Activated T-helper 1 cell treated with anti-CD3 and anti-CD28 coated beads, Interleukin-2, amount 50 U/mL, for 16 hours (primary cell): ENCODE measurements at places on chromosomes 3 and 15.

DNA sequence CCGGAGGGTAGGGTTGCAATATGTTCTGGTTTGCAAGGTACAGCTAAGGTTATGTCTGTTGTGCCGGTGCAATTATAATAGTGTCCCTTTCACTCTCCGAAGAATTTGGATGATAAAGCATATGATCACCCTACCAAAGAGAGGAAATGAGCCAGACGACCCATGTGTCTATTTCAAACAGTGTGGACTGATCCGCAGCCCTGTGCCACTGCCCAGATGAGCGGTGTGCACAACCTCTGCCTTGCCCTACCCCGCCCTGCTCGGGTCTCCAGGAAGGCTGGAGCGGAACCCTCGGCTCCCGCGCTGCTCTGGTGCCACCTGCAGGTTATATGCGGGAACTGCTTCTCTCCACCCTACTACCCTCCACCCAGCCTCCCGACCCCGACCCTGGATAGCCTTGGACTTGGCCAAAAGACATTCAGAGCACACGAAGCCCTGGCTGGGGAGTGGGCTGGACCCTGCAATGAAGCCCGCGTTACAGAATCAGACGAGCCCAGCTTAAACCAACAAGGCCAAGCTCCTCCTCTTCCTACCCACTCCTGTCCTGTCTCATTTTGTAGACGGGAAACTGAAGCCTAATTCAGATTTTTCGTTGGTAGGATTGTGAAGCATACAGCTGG, 68.4 kb upstream of the CHRNB4 start:
- DNase-seq, result peak; percentile 34

- DNase-seq, result no peak
Observed at GRCh38 chr3:56459104-56459496, 9.2 kb downstream of the ERC2 start.

DNA sequence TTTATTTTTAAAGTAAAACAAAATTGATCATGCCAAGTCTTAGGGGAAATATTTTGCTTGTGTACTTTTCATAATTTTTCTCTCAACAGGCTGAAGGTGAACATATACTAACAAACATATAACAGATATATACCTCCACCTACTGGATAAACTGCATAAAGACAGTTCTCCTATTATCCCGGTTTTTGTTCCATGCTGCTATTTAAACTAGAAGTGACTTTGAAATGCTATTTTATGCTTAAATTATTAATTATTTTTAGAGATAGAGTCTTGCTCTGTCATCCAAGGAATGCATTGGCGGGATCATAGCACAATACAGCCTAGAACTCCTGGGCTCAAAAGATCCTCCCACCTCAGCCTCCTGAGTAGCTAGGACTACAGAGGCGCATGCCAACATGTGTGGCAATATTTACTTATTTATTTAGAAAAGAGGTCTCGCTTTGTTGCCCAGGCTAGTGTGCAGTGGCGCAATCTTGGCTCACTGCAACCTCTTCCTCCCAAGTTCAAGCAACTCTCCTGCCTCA, 49.8 kb downstream of the ST3GAL6 start:
- DNase-seq, result no peak

GRCh38 chr15:36590838-36591237, 11.4 kb downstream of the CDIN1 start:
- no peak for DNase-seq

GRCh38 chr15:42146551-42147430, 9.6 kb downstream of the PLA2G4F start:
- no peak for DNase-seq

GRCh38 chr3:31530960-31531335, 1.8 kb upstream of the STT3B start:
- DNase-seq, result no peak

- DNase-seq, result no peak
Observed at GRCh38 chr3:189766416-189766815, 135.2 kb downstream of the TP63 start.

- DNase-seq, result peak; percentile 51
Observed at GRCh38 chr3:15108082-15108545, 9.2 kb upstream of the RBSN start.

GRCh38 chr3:98532275-98532637, 478 bp downstream of the GPR15 start:
- no peak for DNase-seq

DNA sequence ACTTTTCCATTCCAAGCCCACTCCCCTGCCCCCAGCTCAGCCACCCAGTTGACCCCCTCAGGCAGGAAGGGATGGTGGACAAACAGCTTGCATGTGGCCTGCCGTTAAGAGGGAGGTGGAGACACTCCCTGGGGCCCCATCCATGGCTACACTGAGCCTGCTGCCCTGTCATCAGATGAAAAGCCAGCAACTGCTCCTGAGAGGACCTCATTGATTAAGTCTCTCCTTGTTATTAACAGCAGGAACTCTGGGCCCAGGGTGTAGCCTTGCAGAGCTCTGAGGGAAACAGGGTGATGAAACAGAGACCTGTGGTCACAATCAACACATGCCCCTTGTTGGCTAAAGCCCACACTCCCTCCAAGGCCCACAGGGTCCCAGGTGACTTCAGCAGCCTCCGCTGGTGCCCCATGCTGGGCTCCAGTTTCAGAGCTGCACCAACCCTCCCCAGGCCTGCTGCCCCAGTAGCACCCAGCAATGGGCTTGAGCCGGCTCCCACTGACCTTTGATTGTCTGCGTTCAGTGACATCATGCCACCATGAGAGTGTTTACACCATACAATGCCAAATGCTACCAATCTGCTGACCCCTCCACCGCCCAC, 22.3 kb upstream of the TLE3 start:
- DNase-seq, result no peak

GRCh38 chr15:81346611-81347010, 22.7 kb upstream of the STARD5 start:
- DNase-seq, result no peak

DNA sequence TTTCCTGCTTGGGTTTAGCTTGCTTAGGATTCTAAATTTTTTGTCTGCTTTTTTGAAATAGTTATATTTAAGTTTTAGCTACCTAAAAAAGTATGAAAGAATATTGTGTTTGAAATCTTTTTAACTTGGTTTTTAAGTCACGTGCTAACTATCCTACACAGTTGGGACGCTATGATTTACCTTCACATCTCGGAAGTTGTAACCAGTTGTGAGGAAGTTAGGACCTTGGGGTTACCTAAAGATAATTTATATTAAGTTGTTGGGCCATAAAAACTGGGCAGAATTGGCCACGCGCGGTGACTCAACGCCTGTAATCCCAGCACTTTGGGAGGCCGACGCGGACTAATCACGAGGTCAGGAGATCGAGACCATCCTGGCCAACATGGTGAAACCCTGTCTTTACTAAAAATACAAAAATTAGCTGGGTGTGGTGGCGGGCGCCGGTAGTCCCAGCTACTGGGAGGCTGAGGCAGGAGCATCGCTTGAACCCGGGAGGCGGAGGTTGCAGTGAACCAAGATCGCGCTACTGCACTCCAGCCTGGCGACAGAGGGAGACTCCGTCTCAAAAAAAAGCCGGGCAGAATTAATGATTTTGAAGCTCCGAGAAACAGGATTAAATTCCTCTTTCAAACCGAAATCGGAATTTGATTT, 1.0 kb downstream of the ZFAND6 start:
- peak; percentile 0 for DNase-seq

DNA sequence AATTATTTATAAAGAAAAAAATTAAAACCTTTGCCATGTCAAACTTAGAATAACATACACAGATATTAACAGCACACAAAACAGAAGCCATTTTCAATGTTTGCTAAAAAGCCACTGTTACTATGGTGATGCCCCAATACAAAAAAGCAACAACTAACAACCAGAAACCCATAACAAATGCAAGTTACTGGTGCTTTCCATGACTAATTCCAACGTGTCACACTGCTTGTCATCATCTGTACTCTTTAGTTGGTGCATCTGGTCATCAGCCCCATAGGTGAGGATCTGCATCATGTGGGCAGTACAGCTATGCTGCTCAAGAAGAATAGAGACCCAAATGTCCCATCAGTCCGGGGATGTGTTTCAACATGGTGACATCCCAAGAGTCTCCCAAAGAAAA, 52.8 kb downstream of the ATP8B4 start:
- DNase-seq, result no peak

DNA sequence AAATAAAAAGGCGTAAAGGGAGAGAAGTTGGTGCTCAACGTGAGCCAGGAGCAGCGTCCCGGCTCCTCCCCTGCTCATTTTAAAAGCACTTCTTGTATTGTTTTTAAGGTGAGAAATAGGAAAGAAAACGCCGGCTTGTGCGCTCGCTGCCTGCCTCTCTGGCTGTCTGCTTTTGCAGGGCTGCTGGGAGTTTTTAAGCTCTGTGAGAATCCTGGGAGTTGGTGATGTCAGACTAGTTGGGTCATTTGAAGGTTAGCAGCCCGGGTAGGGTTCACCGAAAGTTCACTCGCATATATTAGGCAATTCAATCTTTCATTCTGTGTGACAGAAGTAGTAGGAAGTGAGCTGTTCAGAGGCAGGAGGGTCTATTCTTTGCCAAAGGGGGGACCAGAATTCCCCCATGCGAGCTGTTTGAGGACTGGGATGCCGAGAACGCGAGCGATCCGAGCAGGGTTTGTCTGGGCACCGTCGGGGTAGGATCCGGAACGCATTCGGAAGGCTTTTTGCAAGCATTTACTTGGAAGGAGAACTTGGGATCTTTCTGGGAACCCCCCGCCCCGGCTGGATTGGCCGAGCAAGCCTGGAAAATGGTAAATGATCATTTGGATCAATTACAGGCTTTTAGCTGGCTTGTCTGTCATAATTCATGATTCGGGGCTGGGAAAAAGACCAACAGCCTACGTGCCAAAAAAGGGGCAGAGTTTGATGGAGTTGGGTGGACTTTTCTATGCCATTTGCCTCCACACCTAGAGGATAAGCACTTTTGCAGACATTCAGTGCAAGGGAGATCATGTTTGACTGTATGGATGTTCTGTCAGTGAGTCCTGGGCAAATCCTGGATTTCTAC, at the start of gene RARB:
Gene RARB, plus strand, starts transcription at position 322 of the 847 bp plus-strand sequence. Its CDS starts 469 bp downstream, at position 791.
- DNase-seq, result no peak

- DNase-seq, result no peak
Observed at GRCh38 chr15:95365511-95366107, 964.9 kb upstream of the NR2F2 start.

DNA sequence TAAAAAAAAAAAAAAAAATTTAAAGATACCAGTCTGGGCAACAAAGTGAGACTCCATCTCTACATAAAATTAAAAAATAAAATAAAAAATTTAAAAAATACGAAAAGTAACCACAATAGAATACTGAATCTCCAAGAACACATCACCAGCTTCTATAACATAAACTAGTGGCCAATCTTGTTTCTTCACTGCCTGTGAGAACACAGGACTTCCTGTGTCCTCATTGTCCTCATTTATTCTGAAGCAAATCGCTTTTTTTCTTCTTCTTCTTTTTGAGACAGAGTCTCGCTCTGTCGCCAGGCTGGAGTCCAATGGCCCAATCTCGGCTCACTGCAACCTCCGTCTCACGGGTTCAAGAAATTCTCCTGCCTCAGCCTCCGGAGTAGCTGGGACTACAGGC, 28.6 kb upstream of the RAB7A start:
- DNase-seq, result no peak

DNA sequence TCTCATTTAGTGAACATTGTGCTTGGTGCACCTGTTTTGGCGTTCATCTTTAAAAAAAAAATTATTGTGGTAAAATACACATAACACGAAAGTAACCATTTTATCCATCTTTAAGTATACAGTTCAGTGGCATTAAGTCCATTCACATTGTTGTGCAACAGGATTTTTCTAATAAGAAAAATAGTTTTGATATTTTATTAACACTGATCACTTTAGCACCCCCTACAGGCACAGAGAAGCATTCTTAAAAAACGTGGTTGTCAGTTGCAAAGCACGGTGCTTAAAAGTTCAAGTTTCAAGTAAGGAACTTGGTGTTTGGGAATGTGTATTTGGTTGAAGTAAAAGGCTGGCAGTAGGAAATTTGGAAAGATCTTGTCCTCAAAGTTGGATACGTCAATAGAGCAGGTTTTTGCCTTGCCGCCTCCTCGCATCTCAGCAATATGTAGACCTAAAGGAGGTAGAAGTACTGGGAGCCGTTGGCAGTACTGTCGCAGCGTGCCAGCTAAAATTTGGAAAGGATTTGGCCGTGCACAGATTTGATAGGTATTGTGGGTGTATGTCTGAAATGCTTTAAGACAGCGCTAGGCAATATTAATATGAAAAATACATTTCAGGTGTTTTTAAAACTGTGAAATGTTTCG, 110.4 kb downstream of the LRRC28 start:
- DNase-seq, result no peak

GRCh38 chr15:67543348-67543718, 830 bp downstream of the MAP2K5 start:
- DNase-seq, result no peak

DNA sequence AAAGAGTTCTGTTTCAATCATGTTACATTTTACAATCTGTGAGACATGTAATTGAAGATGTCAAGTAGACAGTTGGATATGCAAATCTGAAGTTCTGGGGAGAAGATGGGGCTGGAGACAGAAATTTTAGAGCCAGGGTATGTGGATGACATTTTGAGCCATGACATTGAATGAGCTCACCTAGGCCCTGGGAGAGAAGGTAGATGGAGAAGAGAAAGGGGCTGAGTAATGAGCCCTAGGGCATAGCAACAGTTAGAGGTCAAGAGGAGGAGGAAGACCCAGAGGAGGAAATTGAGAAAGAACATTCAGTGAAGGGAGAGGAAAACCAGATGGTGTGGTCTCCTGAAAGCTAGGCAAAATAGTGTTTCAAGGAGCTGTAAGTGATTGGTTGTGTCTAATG, 15.3 kb downstream of the TMEM266 start:
- no peak for DNase-seq

- no peak for DNase-seq
Observed at GRCh38 chr3:45078910-45079522, 52.9 kb downstream of the CLEC3B start.

- DNase-seq, result no peak
Observed at GRCh38 chr3:152328841-152329240, 60.1 kb downstream of the MBNL1 start.

- DNase-seq, result no peak
Observed at GRCh38 chr15:57032338-57032737, 113.9 kb downstream of the TCF12 start.

- DNase-seq, result no peak
Observed at GRCh38 chr3:194137506-194138474, 1.8 kb downstream of the HES1 start.

DNA sequence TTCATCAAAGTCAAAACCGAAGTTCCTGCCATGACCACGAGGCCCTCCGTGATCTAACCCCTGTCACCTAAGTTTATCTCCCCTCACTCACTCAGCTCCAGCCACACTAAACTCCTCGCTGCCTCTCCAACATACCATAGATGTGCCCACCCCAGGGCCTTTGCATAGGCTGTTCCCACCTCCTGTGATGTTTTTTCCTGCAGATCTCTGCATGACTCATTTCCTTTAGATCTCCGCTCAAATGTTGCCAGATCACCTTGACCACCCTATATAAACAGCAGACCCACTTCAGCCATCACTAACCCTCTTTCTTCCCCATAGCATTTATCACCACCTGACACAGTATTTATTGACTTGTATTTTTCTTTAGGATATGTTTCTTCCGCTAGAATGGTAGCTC, 58.5 kb downstream of the HRH1 start:
- DNase-seq, result no peak

- no peak for DNase-seq
Observed at GRCh38 chr3:107241217-107241616, 136.0 kb upstream of the CCDC54 start.

GRCh38 chr3:140809316-140809715, 131.5 kb downstream of the TRIM42 start:
- DNase-seq, result no peak

GRCh38 chr15:32838338-32838737, 120.5 kb downstream of the GREM1 start:
- DNase-seq, result no peak

GRCh38 chr15:101243420-101243819, 8.4 kb downstream of the CHSY1 start:
- DNase-seq, result no peak

GRCh38 chr3:138367911-138368310, 19.5 kb downstream of the MRAS start:
- DNase-seq, result no peak
